ENCODE measurements at places on chromosomes 3 and 15. TPM values are rescaled to one million over a fixed set of nuclear protein-coding genes. Genes with fewer than 3 reads are reported as not detected.

The MOBP gene
- not detected for total RNA-seq

The SLC28A1 gene
- not detected for total RNA-seq

The TRNT1 gene
- total RNA-seq = 28.0 TPM

The SLC6A11 gene
- total RNA-seq = not detected

The SNTN gene
- total RNA-seq = not detected

The CCDC54 gene
- not detected for total RNA-seq

The MKRN2OS gene
- total RNA-seq = not detected
